Uterus (tissue), 4 donors: ENCODE measurements at places on chromosomes 1 and 21. TPM values are rescaled to one million over a fixed set of nuclear protein-coding genes. Genes with fewer than 3 reads are reported as not detected.
A peak's percentile ranks its signal among the peaks of the same experiment; 100 is the strongest.

DNA sequence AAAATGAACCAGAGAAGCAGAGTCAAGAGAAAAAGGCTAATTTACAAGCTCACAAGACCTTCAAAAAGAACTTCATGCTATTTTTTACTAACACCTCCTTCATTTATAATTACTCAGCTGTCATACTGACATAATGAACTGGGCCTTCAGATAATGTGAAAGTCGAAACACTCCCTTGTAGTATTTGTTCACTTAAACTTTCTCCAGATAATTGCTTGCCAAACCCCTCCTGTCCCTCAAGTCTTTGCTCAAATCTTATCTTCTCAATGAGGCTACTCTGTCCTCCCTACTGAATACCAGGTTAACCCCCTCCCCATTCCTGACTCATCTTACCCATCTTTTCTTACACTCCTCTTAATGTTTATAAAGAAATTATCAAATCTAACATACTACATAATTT, 11.1 kb upstream of the MAP3K21 start:
- no peaks in the 10 kb centered on the region for H3K27me3 ChIP-seq
- no peaks in the 10 kb centered on the region for H3K36me3 ChIP-seq
- DNase-seq, result no peak
- no peak overlapping the region for H3K27ac ChIP-seq
- H3K4me3 ChIP-seq, result no peak overlapping the region
- no peaks in the 10 kb centered on the region for H3K4me1 ChIP-seq

GRCh38 chr1:112268408-112268807, 127.6 kb upstream of the CTTNBP2NL start:
- no peak overlapping the region for H3K27ac ChIP-seq
- H3K4me1 ChIP-seq, result no peaks in the 10 kb centered on the region
- H3K27me3 ChIP-seq, result no peaks in the 10 kb centered on the region
- DNase-seq, result no peak
- no peak overlapping the region for H3K4me3 ChIP-seq
- H3K36me3 ChIP-seq, result no peaks in the 10 kb centered on the region

DNA sequence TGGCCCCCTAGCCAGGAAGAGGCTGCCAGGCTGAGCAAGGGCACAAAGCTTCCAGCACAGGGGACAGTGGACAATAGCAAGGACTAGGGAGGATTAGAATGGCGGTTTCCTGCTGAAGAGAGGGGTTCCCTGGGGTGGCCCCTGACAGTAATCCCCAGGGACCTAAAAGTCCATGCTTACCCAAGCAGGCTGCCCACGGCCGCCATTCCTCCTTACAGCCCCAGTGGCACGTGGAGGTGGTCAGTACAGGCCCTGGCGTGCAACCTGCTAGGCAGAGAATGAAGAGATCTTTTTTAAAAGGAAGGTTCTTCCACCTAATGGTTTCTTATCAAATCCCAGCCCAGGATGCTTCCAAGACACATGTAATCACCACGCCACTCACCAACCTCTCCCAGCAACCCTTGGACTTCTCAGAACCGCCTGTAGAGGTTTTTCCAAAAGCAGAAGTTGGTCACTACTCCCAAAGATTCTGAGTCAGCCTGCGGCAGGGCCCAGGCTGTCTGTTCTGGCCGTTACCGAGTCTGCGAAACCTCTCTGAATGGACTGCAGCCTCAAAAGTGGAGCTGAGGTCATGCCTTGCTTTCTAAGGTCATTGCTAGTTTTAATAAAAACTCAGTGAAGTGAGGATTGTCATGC, 926 bp downstream of the MRPL55 start:
- H3K4me1 ChIP-seq, result peaks cover 16% of the 10 kb centered on the region
- peak overlapping the region; percentile 94 for H3K27ac ChIP-seq

DNA sequence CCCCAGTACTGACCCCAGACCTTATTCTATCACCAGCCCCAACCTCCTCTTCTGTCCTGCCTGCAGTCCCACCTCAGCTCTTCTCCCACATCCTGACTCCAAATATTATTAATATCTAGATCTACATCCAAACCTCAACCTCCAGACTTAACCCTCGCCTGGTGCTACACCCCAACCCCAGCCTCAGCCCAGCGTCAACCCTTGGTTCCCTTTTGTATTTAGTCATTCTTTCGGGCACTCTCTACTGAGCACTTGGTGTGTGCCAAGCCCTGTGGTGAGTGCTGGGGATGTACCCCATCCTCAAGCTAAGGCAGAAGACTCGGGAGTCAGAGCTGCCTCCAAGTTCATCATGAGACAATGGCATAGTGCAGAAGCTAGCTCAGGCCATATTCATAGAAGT, 1.1 kb downstream of the SHISAL2A start:
- H3K27ac ChIP-seq, result no peak overlapping the region
- no peaks in the 10 kb centered on the region for H3K36me3 ChIP-seq
- H3K27me3 ChIP-seq, result no peaks in the 10 kb centered on the region
- H3K4me1 ChIP-seq, result peaks cover 4% of the 10 kb centered on the region
- no peak overlapping the region for H3K4me3 ChIP-seq

GRCh38 chr1:61184040-61184713, 101.8 kb downstream of the NFIA start:
- DNase-seq, result peak; percentile 92
- peaks cover 7% of the 10 kb centered on the region for H3K4me1 ChIP-seq
- no peaks in the 10 kb centered on the region for H3K27me3 ChIP-seq
- H3K27ac ChIP-seq, result peak overlapping the region; percentile 80
- H3K4me3 ChIP-seq, result peak overlapping the region; percentile 39

MPL gene
- 1.3 TPM for total RNA-seq

DNA sequence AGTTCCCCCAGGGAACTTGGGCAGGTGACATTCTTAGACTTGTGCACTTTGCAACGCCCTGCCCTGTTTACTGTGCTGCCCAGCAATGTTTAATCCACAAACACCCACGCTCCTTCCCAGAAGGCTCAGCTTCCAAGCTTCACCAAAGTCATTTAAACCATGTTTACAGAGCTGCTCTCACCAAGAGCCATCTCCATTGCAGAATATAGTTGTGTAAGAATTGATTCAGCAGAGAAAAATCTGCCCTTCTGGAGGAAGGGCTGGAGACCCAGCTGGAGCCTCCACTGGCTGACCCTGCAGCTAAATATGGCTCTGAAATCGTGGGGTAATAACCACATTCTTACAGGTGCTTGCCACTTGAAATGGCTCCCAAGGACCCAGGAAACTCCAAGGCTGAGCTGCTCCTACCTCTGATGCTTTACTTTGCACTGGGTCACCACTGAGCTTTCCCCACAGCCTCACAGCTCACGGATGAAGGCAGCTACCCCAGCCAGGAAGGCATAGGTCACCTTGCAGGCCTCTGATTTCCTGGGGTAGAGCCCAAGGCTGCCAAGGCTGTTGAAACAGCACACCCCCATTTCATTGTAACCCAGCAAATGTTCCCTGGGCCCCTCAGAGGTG, 8.7 kb downstream of the CAPN2 start:
- DNase-seq, result no peak
- no peak overlapping the region for H3K4me3 ChIP-seq
- H3K4me1 ChIP-seq, result peaks cover 12% of the 10 kb centered on the region
- peak overlapping the region; percentile 11 for H3K27ac ChIP-seq

PLPPR4 gene
- total RNA-seq, result under 0.01 TPM

DNA sequence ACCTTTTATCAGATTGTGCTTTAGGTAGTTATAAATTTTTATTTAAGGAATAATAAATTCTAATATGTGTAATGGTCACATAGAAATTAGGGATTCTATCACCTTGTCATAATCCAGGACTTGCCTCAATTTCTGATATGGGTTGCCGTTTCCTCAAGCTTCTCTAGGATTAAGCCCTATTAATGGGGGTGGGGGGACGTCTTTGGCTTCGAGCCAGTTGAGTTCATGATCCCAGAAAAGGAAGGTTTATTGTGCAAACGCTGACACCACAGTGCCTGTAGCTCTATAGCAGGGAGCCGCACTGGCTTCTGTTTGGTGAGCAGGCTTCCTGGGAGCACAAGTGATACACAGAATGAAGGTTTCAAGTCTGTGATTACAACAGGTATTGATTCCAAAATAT, 22.0 kb upstream of the VAMP3 start:
- no peak overlapping the region for H3K4me3 ChIP-seq
- no peak for DNase-seq
- H3K27ac ChIP-seq, result no peak overlapping the region
- no peaks in the 10 kb centered on the region for H3K4me1 ChIP-seq
- H3K27me3 ChIP-seq, result no peaks in the 10 kb centered on the region

TTC34 gene
- 0.29 TPM for total RNA-seq

DNA sequence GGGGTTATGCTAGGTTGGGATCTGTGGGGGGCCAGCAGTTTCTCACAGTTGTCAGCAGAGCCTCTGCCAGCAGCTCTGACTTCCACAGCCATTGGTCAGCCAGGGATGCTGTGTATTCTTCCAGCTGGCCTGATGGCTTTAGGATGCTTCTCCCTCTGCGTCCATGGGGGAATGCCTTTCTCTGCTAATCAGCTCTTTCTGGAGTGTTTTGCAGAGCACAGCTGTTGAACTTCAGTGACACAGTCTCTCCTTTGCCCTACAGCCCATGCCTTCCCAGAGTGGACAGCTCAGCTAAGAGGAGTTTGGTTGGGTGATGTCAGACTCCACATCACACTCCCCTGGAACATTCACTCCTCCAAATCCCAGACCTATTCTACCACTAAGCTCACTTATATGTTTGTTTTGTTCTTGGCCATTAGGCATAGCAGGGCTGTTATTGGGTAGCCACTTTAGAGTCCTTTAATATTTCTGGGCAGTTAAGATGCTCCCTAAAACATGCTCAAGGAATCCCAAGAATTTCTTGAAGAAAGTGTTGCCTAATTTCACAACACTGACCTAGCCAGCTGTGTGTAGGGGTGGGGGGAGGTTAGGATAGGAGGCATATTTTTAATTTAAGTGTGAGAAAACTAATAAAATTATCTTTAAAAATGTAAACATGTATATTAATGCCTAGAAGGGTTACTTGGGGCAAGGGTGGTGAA, 75.3 kb upstream of the KIAA0040 start:
- DNase-seq, result peak; percentile 61
- H3K4me1 ChIP-seq, result no peaks in the 10 kb centered on the region
- no peak overlapping the region for H3K4me3 ChIP-seq
- no peaks in the 10 kb centered on the region for H3K36me3 ChIP-seq
- H3K27ac ChIP-seq, result peak overlapping the region; percentile 32

DNA sequence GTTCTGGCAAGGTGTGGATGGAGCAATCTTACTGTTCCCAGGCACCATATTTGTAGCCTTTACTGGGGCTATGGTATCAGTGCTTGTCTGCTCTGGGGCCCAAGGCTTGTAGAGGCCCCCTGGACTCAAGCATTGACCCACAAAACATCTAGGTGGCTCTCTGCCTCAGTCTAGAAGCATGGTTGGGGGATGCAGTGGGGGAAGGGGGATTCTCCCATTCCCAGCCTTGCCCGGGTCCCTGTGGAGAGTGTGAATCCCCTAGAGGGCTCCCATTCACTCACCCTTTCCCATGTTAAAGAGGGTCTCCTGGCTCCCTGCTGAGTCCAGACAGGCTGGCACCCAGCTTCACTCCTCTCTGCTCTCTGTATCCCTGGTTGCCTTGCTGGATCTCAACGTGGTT, 28.2 kb upstream of the DIRAS3 start:
- DNase-seq, result no peak
- no peaks in the 10 kb centered on the region for H3K4me1 ChIP-seq
- H3K27ac ChIP-seq, result no peak overlapping the region
- no peaks in the 10 kb centered on the region for H3K27me3 ChIP-seq
- H3K36me3 ChIP-seq, result no peaks in the 10 kb centered on the region

GRCh38 chr1:69648486-69648885, 80.8 kb downstream of the LRRC7 start:
- no peaks in the 10 kb centered on the region for H3K36me3 ChIP-seq
- H3K4me3 ChIP-seq, result no peak overlapping the region
- H3K27me3 ChIP-seq, result no peaks in the 10 kb centered on the region

- H3K27ac ChIP-seq, result no peak overlapping the region
- no peaks in the 10 kb centered on the region for H3K27me3 ChIP-seq
- H3K4me1 ChIP-seq, result peaks cover 9% of the 10 kb centered on the region
- DNase-seq, result no peak
- no peak overlapping the region for H3K4me3 ChIP-seq
Measured at GRCh38 chr1:226979517-226980121, 39.5 kb downstream of the COQ8A start.

C1orf94 gene
- total RNA-seq, result not detected

- no peaks in the 10 kb centered on the region for H3K4me1 ChIP-seq
- H3K27ac ChIP-seq, result no peak overlapping the region
- no peak for DNase-seq
- no peaks in the 10 kb centered on the region for H3K27me3 ChIP-seq
- H3K36me3 ChIP-seq, result no peaks in the 10 kb centered on the region
Measured at GRCh38 chr1:229991104-229991513, 75.9 kb upstream of the GALNT2 start.

DNA sequence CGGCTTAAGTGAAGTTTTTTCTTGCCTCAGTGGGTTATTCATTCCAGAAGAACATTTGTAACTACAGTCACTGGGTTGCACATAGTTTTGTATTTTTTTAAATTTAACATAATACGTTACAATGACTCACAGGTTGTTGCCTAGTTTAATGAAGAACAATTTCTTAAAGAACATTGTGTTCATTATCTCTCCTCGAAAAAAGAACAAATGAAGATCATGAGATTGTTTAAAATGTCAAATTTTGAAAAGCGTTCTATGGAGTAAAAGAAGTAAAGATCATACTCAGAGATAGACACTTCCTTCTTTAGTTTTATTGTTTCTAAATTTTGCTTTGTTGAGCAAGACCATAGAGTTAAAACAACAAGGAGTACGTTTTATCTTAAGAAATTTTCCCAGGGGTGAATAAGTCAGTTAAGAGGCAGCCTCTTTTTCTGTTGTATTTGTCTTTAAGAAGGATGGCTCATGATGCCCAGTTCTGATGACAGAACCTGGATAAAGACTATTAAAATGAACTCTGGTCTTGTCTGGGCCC, 10.5 kb upstream of the SLAMF1 start:
- no peak overlapping the region for H3K27ac ChIP-seq
- no peaks in the 10 kb centered on the region for H3K27me3 ChIP-seq
- DNase-seq, result no peak
- no peaks in the 10 kb centered on the region for H3K36me3 ChIP-seq
- H3K4me1 ChIP-seq, result no peaks in the 10 kb centered on the region

GRCh38 chr1:203095061-203095690, 9.4 kb upstream of the MYOG start:
- no peak overlapping the region for H3K4me3 ChIP-seq
- no peaks in the 10 kb centered on the region for H3K27me3 ChIP-seq
- DNase-seq, result no peak
- H3K36me3 ChIP-seq, result no peaks in the 10 kb centered on the region
- H3K27ac ChIP-seq, result no peak overlapping the region

DNA sequence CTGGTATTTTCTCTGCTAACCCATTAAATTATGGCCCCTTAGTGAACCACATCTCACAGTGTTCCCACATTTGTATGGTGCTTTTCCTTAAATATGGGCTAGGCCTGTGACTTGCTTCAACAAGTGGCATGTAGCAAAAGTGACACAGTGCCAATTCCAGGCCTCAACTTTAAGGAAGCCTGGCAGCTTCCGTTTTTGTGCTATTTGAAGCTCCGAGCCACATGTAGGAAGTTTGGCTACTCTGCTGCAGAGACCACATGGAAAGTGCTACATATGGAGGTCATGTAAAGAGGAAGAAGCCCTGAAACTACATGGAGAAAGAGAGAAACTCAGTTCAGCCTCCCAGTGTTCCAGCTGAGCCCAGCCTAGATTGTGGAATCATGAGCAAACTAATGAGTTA, 28.5 kb upstream of the DR1 start:
- H3K4me1 ChIP-seq, result no peaks in the 10 kb centered on the region
- no peaks in the 10 kb centered on the region for H3K36me3 ChIP-seq
- no peak overlapping the region for H3K4me3 ChIP-seq

- H3K4me3 ChIP-seq, result no peak overlapping the region
- no peak overlapping the region for H3K27ac ChIP-seq
- no peaks in the 10 kb centered on the region for H3K4me1 ChIP-seq
- peaks cover 3% of the 10 kb centered on the region for H3K36me3 ChIP-seq
Measured at GRCh38 chr1:162089748-162090147, 20.3 kb downstream of the NOS1AP start.

- H3K27me3 ChIP-seq, result peaks cover 46% of the 10 kb centered on the region
- H3K36me3 ChIP-seq, result no peaks in the 10 kb centered on the region
- no peak for DNase-seq
- no peak overlapping the region for H3K27ac ChIP-seq
Measured at GRCh38 chr1:152111515-152111968, 3.7 kb downstream of the TCHH start.

PLEKHN1 gene
- not detected for total RNA-seq

CDA gene
- total RNA-seq, result 12.2 TPM
